ENCODE measurements at places on chromosomes 3 and 15.
A peak's percentile ranks its signal among the peaks of the same experiment; 100 is the strongest.

DNA sequence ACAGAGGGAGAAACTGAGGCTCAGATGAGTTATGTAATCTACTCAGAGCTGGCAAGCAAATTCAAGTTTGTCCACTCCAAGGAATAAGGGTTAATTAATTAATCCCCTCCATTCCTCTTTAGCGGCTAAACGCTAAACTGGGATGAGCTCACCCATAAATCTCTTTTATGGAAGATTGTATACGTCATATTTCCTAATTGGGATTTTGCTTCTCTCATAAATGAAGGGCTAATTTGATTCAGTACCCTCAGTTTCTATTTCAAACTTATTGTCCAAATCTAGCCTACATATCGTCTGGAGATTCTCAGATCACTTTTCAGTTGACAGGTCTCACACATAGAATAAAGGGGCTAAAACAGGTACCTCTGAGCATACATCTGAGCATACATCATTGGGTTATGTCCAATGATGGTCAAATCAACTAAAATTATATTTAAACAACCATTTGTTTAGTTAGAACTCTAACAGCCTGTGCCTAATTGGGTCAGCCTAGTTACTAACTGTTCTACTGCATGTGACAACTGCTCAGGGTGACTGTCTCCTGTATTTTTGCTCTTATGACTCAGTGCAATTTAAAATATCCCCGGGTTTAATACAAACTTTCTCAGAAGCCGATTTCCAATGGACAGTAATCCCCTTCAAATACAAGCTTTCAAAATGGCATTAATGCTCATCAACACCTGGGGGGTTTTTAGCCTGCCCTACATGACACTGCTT lies 57.6 kb upstream of the PLXND1 start:
- no peak for DNase-seq

- no peak for DNase-seq
Observed at GRCh38 chr15:96046620-96047240, 283.8 kb upstream of the NR2F2 start.

DNA sequence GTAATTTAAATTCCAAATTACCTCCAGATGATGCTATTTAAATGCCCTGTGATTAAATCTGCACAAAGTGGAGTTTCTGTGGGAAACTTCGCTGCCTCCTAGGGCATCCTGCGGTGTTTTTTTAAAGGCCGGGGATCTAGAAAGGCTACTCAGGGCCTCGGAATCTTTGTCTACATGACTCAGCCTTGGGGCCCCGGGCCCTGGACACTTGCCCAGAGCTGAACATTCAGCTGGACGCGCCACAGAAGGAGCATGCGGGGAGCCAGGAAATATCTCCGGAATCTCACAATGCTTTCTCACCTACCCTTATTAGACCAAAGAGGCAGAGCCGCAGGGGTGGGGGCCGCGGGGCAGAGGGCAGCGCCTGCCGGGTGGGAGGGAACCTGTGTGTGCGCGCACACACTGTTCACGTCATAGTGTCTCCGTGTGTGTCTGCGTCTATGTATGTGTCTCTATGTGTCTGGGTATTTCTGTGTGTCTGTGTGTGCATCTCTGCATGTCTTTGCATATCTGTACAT lies 145.5 kb upstream of the TPM1 start:
- DNase-seq, result peak; percentile 92

GRCh38 chr3:170179432-170179831 lies 2.1 kb downstream of the PHC3 start:
- no peak for DNase-seq

DNA sequence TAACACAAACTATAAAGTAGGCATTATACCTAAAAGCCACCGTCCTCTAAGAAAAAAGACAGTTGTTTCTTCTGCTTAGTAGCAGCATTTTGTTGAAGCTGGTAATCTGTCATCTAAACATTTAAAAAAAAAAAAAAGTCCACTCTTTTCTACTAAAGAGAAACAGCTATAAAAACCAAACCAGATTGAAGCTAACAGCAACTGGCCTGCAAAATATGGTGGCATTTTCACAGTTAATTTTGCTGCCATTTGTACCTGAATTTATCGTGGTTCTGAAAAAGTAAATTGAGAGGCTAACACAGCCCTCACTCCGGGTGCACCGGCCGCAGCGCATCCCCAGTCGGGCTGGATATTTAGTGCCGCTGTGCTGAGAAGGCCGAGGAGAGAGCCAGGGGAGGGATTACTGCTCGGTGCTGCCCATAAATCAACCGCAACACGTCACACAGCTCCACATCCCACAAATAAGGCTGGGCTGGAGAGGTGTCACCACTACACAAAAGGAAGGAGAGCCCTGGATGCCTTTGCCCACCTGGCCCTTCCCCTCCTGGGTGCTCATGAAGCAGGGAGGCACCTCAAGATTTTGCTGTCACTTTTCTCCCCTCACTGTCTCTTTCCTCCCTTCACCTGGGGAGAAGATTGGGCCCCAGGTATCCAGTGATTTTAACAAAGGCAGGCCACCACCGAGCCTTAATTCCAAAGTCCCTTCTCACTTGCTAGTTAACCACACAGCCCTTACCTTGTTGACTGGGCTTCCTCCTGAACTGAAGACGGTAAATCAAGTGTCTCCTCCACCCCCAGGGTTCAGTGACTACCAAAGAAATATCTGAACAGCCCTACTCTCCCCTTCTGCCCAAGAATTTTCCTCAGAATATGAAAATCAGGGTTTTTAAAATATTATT lies 44.4 kb downstream of the MECOM start:
- DNase-seq, result peak; percentile 94

DNA sequence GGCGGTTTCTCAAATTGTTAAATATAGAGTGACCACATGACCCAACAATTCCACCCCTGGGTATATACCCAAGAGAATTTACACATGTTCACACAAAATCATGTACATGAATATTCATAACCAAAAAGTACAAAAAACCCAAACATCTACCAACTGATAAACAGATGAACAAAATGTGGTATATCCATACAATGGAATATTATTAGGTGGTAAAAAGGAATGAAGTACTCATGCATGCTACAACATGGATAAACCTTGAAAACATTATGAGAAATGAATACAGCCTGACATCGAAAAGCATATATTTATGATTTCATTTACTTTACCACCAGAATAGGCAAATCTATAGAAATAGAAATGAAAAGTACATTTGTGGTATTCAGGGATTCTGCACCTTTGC lies 7.4 kb downstream of the PLCB2 start:
- no peak for DNase-seq

GRCh38 chr3:158909870-158910269 lies 108.0 kb downstream of the MFSD1 start:
- DNase-seq, result no peak

DNA sequence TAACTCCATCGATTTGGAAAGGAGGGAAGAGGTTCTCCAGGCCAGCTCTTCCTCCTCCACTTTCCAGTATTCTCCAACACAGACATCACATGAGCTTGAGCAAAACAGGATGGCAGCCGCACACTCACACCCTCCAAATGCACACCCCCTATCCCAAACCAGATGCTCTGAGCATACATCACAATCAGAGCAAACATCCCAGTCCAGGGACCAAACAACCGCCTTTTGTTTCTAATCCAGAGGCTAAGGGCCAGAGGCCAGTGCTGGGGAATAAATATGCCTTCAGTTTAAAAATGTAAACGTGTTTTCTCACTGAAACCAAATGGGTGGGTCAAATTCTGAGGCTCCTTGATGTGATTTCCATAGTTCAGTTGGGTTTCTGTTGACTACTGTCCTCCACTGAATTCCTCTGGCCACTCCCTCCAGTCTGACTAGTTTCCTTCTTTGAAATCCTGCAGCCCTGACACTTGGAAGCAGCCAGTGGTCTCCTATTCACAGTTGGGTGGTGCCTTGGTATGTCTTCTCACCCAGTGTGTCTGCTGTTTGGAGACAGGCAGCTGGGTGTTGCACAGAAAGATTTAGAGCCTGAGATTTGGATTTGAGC lies 19.2 kb upstream of the MFGE8 start:
- no peak for DNase-seq

DNA sequence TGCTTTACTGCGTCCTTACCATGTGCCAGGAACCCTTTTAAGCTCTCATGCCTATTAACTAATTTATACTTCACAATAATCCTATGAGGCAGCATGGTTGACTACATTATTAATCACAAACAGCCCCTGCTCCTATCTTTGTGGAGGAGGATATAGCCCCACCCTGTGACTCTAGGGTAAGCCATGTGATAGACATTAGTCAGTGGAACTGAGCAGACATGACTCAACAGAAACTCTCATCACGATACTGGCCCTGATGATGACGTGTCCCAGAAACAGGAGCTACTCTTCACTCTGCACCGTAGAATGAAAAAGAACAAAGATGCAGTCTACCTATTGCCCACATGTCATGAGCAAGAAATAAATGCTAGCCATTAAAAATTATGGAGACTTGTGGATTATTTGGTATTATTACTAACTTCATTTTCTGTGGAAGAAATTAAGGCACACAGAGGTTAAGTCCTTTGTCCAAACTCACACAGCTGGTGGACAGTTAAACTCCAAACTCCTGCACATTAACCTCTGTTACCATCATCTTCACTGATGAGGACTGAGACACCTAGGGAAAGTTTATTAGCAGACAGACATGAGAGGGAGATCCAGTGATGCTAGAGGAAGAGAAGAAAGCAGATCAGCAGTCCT lies 51.2 kb downstream of the CFAP20DC start:
- no peak for DNase-seq

GRCh38 chr15:51186181-51186705 lies 91.5 kb upstream of the TNFAIP8L3 start:
- peak; percentile 60 for DNase-seq

- DNase-seq, result peak; percentile 57
Observed at GRCh38 chr3:4504340-4505261, 11.5 kb downstream of the ITPR1 start.

DNA sequence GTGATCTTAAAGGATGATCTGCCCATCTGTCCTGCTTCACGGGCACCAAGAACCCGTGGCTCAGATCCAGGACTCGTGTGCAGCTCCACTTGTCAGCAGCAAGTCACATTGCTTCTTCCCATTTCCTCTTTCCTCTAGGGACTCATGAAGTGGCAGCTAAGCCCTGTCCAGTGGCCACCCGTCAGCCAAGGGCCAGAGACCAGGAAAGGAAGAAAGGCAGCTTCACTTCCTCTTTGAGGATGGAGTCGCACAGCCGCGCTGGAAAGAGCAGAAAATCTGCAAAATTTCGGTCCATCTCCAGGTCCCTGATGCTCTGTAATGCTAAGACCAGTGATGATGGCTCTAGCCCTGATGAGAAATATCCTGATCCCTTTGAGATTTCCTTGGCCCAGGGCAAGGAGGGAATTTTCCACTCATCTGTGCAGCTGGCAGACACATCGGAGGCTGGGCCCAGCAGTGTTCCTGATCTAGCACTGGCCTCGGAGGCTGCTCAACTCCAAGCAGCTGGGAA lies 28.5 kb downstream of the IL16 start:
- no peak for DNase-seq

DNA sequence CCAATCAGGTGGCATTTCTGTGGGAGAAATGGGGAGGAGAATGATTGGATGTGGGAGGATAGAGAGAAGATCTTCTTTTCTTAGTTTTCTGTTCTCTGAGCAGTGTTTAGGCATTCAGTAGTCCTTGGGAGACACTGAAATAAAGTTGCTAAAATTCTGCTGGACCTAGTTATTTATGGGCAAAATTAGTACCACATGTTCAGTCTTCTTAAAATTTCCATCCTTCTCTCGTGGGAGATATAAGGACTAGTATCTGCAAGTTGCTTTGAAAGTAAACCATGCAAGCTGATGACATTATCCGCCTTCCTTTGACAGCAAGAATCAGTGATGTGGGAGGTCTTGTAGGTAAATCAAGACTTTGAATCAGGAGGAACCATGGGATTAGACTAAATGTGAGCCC lies 19.9 kb upstream of the CHST2 start:
- DNase-seq, result no peak

DNA sequence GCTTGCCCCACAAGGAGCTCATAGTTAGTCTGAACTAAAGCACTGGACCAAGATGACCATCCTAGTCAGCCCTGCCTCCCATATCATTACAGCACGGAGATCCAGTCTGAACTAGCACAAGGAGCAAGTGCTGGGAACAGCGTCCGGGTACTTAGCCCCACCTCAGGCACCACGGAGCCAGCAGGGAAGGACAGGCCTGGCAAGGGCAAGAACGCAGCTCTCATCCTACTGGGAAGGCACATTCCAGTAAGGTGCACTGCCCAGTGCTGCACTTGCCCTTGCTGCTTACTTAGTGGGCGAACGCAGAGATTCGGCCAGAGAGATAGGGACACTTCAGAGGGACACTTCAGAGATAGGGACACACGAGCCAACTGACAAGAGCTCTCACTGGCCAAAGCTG lies 27.6 kb downstream of the SEC61A1 start:
- no peak for DNase-seq

DNA sequence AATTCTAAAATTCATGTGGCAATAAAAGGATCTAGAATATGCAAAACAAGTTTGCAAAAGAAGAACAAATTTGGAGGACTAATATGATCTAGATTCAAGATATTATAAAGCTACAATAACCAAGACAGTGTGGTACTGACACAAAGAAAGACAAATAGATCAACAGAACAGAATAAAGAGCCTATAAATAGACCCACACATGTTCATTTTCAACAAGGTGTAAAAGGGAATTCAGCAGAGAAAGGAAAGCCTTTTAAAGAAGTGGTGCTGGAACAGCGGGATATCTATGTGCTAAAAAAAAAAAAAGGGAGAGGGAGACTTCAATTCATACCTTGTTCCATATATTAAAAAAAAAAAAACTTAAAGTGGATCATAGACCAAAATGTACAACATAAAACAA lies 149.0 kb downstream of the WDR76 start:
- peak; percentile 55 for DNase-seq

GRCh38 chr3:10348404-10348721 lies 27.5 kb upstream of the SEC13 start:
- no peak for DNase-seq

DNA sequence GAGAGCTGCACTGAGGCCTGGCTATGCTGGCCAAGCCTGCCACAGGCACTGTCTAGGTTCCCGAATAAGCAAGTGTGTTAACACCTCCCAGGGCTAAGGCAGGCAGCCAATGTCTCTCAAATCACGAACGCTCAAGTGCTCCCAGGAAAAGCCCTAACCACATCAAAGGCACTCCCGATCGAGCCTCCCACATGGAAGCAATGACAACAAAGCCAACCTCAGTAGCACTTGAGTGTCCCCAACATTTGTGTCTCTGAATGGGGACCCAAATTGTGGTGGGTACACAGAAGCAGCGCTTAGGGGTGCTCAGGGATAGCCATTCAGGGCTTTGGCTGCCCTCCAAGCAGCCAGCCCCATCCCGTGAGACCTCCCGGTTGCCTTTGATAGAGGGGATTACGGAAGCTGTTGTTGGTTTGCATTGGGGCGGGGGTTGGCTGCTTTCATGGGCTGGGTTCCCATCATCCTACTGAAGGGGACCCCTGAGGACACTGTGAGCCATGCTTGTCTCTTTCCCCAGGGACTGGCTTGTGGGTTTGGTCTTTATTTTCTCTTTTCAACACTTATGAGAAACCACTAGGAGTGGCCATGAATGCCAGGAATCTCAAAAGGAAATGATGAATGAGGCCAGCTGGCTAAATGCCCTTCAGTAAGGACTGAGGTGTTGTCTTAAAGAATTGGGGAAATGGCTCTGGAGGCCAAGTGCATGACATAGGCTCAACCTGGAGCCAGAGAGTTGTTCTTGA lies 234.1 kb upstream of the FEZF2 start:
- no peak for DNase-seq

Measured in NCI-H69 (cell line).